MG63 (cell line): ENCODE measurements at places on chromosomes 4 and X. TPM values are rescaled to one million over a fixed set of nuclear protein-coding genes. Genes with fewer than 3 reads are reported as not detected.

DNA sequence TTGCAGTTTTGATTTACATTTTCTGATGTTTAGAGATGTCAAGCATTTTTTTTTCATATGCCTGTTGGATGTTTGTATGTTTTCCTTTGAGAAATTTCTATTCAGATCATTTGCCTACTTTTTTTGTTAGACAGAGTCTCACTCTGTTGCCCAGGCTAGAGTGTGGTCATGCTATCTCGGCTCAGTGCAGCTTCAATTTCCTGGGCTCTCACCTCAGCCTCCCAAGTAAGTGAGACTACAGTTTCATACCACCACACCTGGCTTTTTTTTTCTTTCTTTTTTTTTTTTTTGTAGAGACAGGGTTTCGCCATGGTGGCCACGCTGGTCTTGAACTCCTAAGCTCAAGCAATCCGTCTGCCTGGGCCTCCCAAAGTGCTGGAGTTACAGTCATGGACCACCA, 291.7 kb downstream of the SLITRK2 start:
- DNase-seq, result no peak

DNA sequence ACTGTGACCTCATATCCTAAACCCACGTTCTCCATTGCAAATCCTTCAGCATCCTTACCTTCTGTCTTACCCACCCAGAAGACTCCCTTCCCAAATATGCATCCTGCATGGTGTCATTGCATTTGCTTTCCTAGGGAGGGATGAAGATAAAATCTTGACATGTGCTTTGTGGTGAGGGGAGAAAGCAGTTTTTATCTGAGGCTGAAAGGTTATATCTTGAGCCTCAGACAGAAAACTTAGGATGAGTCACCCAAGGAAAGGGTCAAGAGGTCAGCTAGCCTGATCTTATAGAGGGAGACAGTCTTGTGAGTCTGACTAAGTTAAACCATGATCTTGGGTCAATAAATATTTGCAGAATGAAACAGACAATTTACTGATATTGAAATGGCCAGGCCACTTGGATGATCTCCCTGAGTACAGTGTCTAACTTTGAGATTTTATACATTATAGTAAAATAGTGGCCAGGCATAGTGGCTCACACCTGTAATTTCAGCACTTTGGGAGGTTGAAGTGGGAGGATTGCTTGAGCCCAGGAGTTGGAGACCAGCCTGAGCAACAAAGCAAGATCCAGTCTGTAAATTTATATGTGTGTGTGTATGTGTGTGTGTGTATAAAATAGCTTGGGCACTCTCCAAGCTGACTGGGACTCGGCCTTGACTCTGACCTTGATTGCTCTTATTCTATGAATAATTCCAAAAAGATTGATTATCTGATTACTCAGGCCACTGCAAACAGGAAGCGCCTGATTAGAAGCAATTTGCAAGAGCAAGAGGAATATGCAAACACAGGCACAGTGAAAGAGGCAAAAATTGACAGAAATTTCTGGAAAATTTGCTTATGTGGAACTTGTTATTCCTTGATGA, 15.4 kb upstream of the FAM9C start:
- DNase-seq, result peak; percentile 31

- DNase-seq, result no peak
These were observed 1140.6 kb downstream of the SH3BGRL start for GRCh38 chrX:82342531-82342930.

WDR44 gene
- 6.1 and 6.3 TPM in 2 replicates for total RNA-seq

- no peak for DNase-seq
These were observed 77.9 kb downstream of the SMARCA1 start for GRCh38 chrX:129445436-129445835.

DNA sequence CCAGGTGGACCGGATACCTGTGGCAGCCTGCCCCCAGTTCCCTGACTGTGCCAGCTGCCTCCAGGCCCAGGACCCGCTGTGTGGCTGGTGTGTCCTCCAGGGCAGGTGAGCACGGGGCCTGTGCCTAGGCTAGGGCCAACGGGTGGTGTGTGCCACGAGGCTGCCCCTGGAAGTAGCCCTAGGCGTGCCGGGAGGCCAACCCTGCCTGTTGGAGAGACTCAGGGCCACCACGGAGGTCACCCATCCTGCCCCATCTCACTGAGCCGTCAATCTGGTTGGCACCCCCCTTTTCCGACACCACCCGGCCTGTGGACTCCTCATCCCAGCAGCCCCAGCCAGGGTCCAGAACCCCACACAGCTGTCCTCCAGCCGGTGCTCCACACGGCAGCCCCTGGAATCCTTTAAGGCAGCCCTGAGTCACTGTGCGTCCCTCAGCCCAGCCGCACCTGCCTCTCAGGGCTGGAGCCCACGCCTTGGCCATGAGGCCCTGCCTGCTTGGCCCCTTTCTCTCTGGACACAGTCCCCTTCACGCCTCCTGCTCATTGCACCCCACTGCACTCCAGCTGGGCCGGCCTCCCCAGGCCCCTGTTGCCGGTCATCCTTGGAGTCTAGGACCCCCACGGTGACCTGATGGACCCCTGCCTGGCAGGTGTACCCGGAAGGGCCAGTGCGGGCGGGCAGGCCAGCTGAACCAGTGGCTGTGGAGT, 5.3 kb downstream of the PLXNB3 start:
- no peak for DNase-seq

DNA sequence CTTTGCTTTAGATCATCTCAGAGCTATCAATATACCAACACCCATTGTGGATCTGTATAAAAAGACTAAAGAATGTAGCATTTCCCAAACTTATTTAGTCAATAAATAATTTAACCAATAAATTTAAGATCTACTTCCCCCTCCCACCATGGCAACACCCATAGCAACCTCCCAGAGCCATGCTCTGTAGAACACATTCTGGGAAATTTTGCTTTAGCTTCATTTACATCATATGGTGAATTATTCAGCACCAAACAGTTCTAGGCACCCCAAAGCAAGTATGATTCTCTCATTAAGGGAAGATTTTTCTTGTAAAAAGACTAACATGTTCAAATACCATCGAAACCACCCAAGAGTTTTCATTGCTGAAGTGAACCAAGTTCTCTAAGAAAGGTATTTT, 80.5 kb upstream of the GPR34 start:
- DNase-seq, result no peak

PDCL2 gene
- total RNA-seq, result not detected in 2 replicates

TEX13D gene
- not detected in 2 replicates for total RNA-seq

- peak; percentile 39 for DNase-seq
These were observed 7.5 kb upstream of the LHFPL1 start for GRCh38 chrX:112687189-112687691.

ANKRD50 gene
- 4.4 and 6.9 TPM in 2 replicates for total RNA-seq

CUL4B gene
- 19.0 and 22.3 TPM in 2 replicates for total RNA-seq

TRAM1L1 gene
- 3.3 and 4.0 TPM in 2 replicates for total RNA-seq

DNA sequence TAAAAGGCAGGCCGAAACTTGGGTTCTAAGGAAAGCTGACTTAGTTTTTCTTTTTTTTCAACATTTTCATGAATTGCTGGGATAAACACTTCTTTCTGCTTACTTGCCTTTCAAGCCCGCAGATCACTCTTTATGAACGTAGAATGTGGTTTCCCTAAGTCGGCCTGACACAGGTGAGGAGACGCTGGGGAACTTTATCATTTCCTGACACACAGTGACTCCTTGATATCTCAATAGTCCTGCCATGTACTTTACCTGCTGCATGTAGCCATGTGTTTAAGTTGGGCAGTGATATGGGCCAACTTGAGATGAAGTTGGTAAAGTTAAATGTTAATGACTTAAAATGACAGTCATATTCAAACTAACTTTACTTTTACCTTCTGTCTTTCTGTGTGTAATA, 26.6 kb upstream of the SNCA start:
- no peak for DNase-seq

DNA sequence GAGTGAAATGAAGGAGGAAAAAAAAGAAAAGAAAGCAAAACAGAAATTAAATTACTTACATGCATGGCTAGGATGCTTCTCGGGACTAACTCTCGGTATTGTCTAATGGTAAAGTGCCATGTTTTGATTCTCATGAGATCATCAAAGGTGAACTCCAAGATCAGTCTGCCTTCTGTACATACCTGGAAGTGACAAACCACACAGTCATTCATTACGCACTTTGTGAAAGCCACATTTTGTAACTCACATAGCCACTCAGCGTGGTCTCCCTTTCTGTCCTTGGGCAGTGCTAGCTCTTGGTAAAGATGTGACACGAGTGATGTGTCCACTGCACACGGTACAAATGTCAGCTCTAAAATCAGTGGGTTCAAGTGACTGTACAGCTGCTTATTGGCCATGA, 309.8 kb downstream of the LDB2 start:
- no peak for DNase-seq

NAP1L2 gene
- total RNA-seq, result 0.10 and 0.13 TPM in 2 replicates

DNA sequence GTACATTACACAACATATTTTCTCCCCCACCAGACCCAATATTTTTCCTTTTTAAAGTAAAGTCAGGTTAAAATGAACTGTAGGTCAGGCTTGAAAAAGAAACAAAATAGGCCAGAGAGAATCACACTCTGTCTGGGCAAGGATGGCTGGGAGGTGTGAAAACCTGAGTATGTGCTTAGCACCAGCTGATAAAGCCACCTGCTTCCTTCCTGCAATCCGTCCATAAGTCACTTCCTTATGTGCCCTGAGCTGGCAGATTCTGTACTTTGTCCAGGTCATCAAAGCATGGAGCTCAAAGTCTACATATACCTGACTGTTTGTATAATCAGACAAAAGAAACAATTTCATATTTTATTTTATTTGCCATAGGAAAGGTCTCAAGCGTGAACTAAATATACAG, 37.7 kb downstream of the ANTXR2 start:
- DNase-seq, result no peak

DNA sequence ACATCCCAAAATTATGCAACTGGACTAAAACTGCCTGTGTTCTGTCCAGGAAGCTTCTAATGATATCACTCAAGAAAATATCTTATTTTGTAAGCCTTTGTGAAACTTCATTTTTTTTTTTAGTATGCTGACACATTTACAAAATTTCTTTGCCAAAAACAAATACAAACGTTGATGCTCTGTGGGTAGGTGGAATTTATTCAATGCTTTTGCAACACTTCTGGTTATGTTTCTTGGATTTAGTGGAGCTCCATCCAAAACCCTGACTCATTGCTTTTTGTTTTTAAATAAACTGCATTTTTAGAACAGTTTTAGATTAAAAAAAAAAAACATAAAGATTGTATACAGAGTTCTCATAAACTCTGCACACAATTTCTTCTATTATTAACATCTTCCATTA, 250.9 kb upstream of the MAOA start:
- DNase-seq, result no peak

MAGEA11 gene
- total RNA-seq, result not detected in 2 replicates

GRCh38 chr4:67939195-67939594, 24.1 kb downstream of the TMPRSS11A start:
- no peak for DNase-seq

GRCh38 chr4:22881411-22881810, 188.7 kb downstream of the GBA3 start:
- DNase-seq, result no peak

DNA sequence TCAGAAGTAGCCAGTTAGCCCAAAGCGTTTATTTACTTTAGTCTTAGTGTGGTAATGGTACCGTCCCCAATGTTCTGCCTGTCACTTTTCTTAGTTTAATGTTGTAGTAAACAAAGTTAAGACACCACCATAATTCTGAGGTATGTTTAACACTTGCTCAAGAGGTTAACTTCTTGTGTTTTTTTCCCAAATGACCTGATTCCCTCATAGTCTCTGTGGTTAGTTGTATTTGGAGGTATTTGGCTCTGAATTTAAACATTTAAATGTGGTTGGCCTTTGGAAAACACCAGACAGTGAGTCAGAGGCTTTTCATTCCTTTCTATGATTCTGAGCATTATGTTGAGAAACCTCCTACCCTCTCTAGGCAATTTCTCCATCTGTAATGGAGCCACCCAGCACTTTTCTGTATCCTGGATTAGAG, 47.9 kb downstream of the CXCL1 start:
- DNase-seq, result no peak

DNA sequence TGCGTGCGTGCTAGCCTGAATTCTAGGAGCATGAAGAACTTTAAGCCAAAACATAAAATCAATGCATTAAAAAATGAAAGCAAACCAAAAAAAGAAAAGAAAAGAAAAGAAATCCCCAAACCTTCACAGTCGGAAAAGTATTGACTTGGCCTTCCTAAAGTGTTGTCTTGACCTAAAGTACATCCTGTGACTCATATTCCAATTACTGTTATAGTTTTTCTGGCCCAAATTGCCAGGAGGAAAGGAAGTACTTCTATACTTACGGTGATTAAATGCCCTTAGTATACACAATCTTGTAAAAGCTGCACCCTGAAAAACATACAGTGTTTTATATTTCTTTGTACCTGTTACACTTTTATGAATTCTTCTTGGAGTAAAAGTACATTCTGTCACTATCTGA, 512.8 kb downstream of the ANKRD50 start:
- DNase-seq, result no peak

- no peak for DNase-seq
These were observed 49.7 kb upstream of the DDIT4L start for GRCh38 chr4:100240008-100240407.

DNA sequence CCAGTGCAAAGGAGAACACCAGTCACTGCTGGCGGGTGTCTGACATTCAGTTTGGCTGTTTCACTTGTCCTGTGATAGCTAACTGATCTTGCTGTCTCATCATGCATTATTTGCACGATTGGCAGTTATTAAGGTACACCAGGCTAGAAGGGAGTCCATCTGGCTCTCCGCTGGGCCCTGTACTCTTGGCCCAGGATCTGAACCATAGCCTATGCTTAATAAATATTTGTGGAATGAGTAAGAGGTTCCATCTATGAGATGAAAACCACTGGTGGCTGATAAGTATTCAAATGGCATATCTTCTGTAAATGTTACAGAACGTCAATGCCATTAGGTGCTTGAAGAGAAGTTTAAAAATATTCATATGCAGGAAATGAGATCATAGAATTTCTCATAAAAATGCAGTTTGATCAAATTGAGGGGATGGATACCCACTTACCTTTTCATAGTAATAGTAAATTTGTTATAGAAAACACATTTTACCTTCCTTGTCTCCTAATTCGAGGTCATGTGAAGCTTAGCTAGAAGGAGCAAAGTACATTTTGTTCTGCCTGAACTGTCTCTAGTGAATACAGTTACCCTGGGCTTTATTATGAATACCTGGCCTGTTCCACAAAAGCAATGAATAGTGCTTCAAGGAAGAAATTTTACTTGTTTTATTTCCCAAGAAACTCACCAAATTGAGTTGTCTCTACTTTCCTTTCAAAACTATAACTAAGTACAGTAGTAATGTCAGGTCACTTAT, 213.5 kb downstream of the CBR4 start:
- DNase-seq, result peak; percentile 87

SGCB gene
- total RNA-seq, result 29.4 and 41.6 TPM in 2 replicates

DNA sequence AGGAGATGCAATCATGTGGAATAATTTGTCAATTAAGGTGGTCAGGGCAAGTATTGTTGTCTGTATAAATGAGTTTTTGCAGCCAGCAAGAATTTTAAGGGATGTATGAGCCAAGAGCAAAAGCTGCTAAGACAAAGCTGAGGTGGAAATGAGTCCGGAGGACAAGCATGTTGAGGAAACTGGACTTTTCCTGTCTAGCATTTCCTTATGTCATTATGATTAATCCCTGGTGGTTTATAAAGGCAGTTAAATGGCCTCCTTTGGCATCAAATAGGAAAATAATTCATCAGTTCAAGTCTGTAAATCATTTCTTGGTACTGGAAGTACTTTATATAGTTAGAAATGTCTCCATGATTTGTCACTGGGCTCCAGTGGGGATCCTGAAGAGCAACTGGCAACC, 61.6 kb upstream of the TEX13A start:
- no peak for DNase-seq

EGFL6 gene
- not detected in 2 replicates for total RNA-seq

CD38 gene
- total RNA-seq, result not detected in 2 replicates

ARMCX1 gene
- total RNA-seq, result 23.9 and 26.1 TPM in 2 replicates

TMEM184C gene
- total RNA-seq, result 12.6 and 25.9 TPM in 2 replicates

VCX3B gene
- not detected in 2 replicates for total RNA-seq

GRCh38 chrX:551306-551705, 79.3 kb upstream of the SHOX start:
- DNase-seq, result no peak
